ENCODE measurements at places on chromosomes 12 and 14.

DNA sequence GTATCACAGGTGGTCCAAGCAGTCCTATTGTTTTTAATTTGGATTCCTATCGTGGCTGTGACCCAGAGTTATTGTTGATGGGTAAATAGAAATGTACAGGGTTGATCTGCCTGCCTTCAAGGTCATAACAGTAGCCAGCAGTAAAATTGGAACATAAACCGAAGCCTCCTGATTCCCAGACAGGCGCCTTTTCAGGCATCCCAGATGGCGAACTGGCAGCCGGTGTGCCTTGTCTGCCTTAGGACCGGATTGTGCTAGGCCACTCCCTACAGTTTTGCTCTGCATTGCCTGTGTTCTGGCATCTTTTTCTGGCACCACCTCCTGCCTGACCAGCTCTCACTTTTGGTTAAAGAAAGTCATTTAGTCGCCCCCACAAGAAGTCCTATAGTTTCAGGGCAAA, 22.2 kb downstream of the TMEM117 start:
- no peak for DNase-seq

GRCh38 chr12:126776026-126776655, 1490.8 kb upstream of the TMEM132C start:
- no peak for DNase-seq

- DNase-seq, result no peak
These were observed 3.9 kb downstream of the ANKRD33 start for GRCh38 chr12:51891843-51892242.

DNA sequence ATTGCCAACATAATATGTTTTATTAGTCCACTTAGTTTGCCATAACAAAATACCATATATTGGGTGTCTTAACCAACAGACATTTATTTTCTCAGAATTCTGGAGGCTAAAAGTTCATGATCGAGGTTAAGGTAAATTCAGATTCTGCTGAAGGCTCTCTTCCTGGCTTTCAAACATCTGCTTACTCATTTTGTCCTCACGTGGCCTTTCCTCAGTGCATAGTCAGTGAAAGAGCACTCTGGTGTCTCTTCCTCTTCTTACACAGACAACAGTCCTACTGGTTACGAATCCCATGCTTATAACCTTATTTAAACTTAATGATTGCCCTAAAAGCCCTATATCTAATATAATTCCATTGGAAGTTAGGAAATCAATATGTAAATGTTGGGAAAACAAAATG, 479.7 kb downstream of the FSCB start:
- DNase-seq, result no peak

DNA sequence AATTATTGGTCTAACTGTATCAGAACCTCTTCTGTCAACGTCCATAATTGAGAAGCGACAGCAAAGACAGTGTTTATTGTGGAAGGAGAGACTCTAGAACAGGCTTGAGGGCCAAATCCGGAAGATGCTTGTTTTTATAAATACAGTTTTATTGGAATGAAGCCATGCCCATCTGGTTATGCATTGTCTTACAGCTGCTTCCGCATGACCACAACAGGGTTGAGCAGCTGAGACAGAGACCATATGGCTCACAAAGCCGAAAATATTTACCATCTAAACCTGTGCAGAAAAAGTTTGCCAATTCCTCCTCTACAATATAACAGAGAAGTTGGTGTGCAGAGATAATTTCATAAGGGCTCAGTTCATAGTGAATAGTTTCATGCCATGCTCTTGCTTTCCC, 24.5 kb downstream of the PRKAB1 start:
- DNase-seq, result no peak

GRCh38 chr12:48997719-48998496, 1.3 kb downstream of the DDN start:
- DNase-seq, result no peak

Data from stimulated activated CD8-positive, alpha-beta memory T cell treated with anti-CD3 and anti-CD28 coated beads, Interleukin-7, amount 100 ng/mL, for 48 hours (primary cell).